ENCODE measurements at places on chromosomes 12 and 14.
A peak's percentile ranks its signal among the peaks of the same experiment; 100 is the strongest.

DNA sequence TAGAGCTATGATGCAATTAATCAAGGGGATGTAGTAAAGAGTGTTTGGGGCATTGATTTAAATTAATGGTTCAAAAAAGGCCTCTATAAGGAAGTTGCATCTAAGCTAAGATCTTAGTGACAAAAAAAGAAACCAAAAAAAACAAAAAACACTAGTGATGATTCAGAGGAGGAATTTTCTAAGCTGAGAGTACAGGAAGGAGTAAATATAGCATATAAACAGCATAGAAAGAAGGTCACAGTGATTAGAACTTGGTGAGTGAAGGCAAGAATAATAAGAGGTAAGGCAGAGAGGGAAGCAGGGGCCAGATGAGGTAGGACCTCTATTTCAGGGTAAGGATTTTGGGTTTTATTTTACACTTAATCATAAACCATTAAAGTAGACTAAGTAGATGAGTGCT is 48.0 kb upstream of the PDZRN4 start:
- no peaks in the 10 kb centered on the region for H3K27me3 ChIP-seq
- H3K36me3 ChIP-seq = no peaks in the 10 kb centered on the region
- no peak for DNase-seq
- H3K27ac ChIP-seq = peak overlapping the region; percentile 80
- no peak overlapping the region for H3K4me3 ChIP-seq

GRCh38 chr12:122691566-122691965 is 11.6 kb downstream of the HCAR2 start:
- no peaks in the 10 kb centered on the region for H3K4me1 ChIP-seq
- H3K27me3 ChIP-seq = no peaks in the 10 kb centered on the region
- no peak overlapping the region for H3K4me3 ChIP-seq
- no peaks in the 10 kb centered on the region for H3K36me3 ChIP-seq
- H3K27ac ChIP-seq = no peak overlapping the region
- DNase-seq = no peak

GRCh38 chr14:73221945-73222344 is 15.4 kb upstream of the PAPLN start:
- no peak for DNase-seq
- H3K27ac ChIP-seq = no peak overlapping the region
- H3K4me1 ChIP-seq = no peaks in the 10 kb centered on the region
- peaks cover 20% of the 10 kb centered on the region for H3K36me3 ChIP-seq

DNA sequence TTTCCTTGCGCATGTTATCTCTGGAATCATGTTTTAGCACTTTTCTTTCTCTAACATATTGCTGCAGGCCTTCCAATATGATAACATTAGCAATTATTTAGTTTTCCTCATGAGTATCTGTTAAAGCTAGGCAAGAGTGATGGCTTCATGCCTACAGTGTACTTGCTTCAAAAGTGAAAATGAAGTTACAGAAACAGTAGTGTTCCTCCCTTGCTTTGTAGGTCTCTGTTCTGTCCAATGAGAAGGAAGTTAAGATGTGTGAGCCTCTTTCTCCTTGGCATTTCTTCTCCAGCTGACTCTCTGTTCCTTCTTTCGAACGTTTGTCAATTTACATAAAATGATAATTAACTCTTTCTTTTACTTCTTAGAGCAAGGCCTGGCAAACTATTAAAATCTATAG is 22.2 kb downstream of the LRRIQ1 start:
- no peaks in the 10 kb centered on the region for H3K36me3 ChIP-seq
- H3K4me1 ChIP-seq = no peaks in the 10 kb centered on the region
- DNase-seq = no peak
- no peaks in the 10 kb centered on the region for H3K27me3 ChIP-seq

DNA sequence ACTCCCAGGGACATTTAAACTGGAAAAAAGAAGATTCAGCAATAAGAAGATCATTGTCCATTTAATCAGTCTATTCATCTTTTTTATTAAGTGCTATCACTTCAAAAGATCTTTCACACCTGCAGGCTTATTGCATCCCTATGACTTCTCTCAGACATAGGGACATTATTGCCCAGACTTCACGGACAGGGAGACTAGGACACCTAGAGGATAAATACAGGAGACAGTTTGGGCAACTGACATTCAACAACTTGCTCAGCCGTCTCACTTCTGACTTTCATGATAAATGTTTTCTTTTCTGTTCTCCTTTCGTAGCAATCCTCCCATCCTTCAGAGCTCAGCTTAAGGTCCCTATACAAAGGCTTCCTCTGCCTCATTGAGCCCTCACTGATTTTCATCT is 84.3 kb downstream of the TMEM30B start:
- no peaks in the 10 kb centered on the region for H3K4me1 ChIP-seq
- DNase-seq = no peak
- no peak overlapping the region for H3K4me3 ChIP-seq
- no peaks in the 10 kb centered on the region for H3K27me3 ChIP-seq
- H3K36me3 ChIP-seq = no peaks in the 10 kb centered on the region
- H3K27ac ChIP-seq = no peak overlapping the region

GRCh38 chr12:104906695-104907094 is 51.4 kb downstream of the SLC41A2 start:
- peaks cover 39% of the 10 kb centered on the region for H3K4me1 ChIP-seq
- DNase-seq = no peak
- no peak overlapping the region for H3K27ac ChIP-seq
- no peaks in the 10 kb centered on the region for H3K36me3 ChIP-seq
- no peaks in the 10 kb centered on the region for H3K27me3 ChIP-seq

DNA sequence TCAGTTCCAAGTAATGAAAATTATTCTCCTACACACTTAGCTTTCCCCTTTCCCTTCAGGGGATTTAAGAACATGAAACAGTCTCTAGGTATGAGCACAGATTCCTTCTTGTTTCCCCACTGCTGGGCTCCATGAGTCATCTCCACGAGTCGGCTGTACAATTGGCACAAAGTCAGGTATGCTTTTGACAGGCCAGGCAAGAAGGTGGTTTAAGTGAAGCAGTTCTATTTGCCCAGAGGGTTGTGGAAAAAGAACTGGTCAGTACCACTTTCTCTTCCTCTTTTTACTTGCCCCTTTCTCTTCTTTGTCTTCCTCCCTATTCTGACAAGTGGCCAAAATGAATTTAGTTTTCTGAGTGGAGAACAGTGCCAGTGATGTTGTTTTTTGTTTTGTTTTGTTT is 16.3 kb downstream of the DYNC1H1 start:
- H3K27ac ChIP-seq = peak overlapping the region; percentile 70
- H3K4me1 ChIP-seq = peaks cover 7% of the 10 kb centered on the region
- peak; percentile 80 for DNase-seq
- no peaks in the 10 kb centered on the region for H3K27me3 ChIP-seq

DNA sequence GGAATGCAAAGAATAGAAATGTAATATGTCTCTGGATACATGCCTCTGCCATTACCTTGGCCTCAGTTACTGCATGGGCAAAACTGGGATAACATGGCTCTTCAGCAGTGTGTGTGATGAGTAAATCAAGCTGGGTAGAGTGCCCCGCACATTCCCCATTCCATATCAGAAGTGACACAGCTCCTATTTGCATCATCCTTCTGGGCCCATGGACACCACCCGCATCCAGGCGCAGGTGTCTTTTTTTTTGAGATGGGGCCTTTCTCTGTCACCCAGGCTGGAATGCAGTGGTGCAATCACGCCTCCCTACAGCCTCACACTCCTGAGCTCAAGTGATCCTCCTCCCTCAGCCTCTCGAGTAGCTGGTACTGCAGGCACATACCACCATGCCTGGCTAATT is 31.6 kb downstream of the KRT76 start:
- H3K4me1 ChIP-seq = no peaks in the 10 kb centered on the region
- no peak overlapping the region for H3K27ac ChIP-seq

DNA sequence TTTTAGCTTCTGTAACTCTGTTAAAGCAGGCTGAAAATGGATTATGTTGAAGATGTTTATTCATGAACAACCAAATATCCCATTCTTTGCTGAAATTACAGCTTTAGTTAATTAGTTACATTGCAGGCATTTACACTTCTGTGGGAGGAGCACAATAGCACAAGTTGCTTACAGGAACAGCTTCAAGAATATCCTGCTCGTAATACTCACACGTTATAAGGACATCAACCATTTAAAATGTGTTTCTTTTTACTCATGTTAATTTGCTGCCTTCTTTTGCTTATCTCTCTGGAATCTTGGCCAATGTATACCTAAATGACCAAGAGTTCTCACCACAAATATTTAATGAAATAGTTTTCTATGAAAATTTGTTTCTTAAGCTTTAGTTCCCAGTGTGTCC is 305.2 kb upstream of the SYT1 start:
- no peaks in the 10 kb centered on the region for H3K36me3 ChIP-seq
- H3K27me3 ChIP-seq = no peaks in the 10 kb centered on the region
- H3K4me1 ChIP-seq = no peaks in the 10 kb centered on the region
- no peak for DNase-seq
- H3K4me3 ChIP-seq = no peak overlapping the region

- H3K27ac ChIP-seq = no peak overlapping the region
- H3K4me1 ChIP-seq = peaks cover 13% of the 10 kb centered on the region
- no peak for DNase-seq
- H3K4me3 ChIP-seq = no peak overlapping the region
- H3K27me3 ChIP-seq = no peaks in the 10 kb centered on the region
- H3K36me3 ChIP-seq = peaks cover 4% of the 10 kb centered on the region
Observed at GRCh38 chr14:95541346-95541745, 6.5 kb downstream of the GLRX5 start.

DNA sequence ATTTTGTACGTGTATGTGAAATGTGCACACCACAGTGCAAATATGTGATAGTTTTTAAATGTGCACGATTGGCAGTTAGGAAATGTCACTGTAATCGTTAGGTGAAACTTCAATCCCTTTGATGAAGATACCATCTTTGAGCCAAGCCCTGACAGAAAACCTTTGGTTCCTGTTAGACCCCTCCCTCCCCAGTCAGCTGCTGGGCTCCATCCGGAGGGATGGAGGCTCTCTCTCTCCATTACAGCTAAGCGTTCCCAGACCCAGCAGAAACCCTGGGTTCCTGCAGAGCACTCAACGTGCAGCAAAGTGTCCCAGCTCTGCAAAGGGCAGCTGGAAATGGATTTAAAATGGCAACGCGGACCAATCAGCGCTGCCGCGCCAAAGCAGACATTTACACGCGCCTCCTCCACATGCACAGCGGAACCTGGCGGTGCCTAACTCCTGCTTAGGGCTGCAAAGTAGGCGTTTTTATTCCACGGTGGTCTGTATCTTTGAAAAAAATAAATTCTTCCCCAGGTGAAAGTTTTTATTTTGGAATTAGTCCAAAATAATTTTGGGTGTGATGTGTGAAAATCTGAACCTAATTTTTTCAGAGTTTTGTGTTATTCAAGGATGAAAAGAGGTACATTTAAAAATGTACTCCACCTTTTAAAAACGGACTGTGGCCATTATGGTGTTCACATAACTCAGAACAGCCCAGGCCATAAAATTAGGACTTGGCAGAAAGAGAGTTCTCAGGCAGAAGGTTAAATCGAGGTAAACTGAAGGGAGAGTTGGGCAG is 1.4 kb upstream of the HMGA2 start:
- H3K4me1 ChIP-seq = peaks cover 26% of the 10 kb centered on the region
- H3K27ac ChIP-seq = no peak overlapping the region
- H3K4me3 ChIP-seq = peak overlapping the region; percentile 81
- H3K36me3 ChIP-seq = no peaks in the 10 kb centered on the region

- DNase-seq = no peak
- H3K4me3 ChIP-seq = no peak overlapping the region
- no peaks in the 10 kb centered on the region for H3K36me3 ChIP-seq
- H3K27ac ChIP-seq = no peak overlapping the region
- H3K27me3 ChIP-seq = no peaks in the 10 kb centered on the region
Observed at GRCh38 chr14:60848066-60848465, 113.5 kb downstream of the MNAT1 start.

DNA sequence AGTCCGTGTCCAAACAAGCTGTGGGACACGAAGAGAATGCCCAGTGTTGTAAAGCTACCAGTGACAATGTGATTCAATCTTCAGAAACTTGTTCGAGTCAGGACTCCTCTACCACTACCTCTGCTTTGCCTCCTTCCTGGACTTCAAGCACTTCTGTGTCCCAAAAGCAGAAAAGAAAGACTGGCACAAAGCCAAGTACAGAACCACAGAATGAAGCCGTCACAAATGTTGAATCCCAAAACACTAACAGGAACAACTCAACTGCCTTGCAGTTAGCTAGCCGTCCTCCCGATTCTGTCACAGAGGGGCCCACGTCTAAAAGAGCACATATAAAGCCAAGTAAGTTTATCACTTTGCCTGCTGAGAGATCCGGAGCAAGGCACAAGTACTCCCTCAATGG is 284.9 kb downstream of the LRFN5 start:
- no peaks in the 10 kb centered on the region for H3K4me1 ChIP-seq
- DNase-seq = no peak
- no peaks in the 10 kb centered on the region for H3K27me3 ChIP-seq
- no peaks in the 10 kb centered on the region for H3K36me3 ChIP-seq

- DNase-seq = no peak
- H3K36me3 ChIP-seq = no peaks in the 10 kb centered on the region
- no peak overlapping the region for H3K27ac ChIP-seq
- no peak overlapping the region for H3K4me3 ChIP-seq
Observed at GRCh38 chr14:54209511-54210250, 187.1 kb upstream of the CDKN3 start.

- no peak for DNase-seq
- H3K27ac ChIP-seq = no peak overlapping the region
- H3K4me3 ChIP-seq = no peak overlapping the region
- H3K36me3 ChIP-seq = no peaks in the 10 kb centered on the region
- no peaks in the 10 kb centered on the region for H3K4me1 ChIP-seq
Observed at GRCh38 chr12:47876440-47876960, 28.3 kb downstream of the VDR start.

DNA sequence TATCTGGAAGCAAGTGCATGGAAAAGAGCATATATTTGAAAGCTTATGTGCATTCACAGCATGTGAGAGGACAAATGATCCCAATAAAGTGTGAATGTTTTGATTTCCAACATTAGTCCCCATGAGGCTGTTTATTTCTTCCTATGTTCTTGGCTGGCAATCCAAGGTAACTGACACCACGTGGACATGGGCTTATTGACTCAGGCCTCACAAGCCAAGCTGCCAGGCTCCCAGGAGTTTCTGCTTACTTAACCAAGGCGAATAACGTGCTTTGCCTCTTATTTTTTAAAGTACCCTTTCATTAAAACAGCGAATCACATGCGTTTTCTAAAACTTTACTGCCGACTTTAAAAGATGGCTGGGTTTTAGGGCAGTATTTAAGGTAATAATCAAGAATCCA is 441.7 kb downstream of the FUT8 start:
- no peaks in the 10 kb centered on the region for H3K4me1 ChIP-seq
- H3K36me3 ChIP-seq = no peaks in the 10 kb centered on the region
- no peak for DNase-seq
- no peak overlapping the region for H3K27ac ChIP-seq
- H3K27me3 ChIP-seq = no peaks in the 10 kb centered on the region

DNA sequence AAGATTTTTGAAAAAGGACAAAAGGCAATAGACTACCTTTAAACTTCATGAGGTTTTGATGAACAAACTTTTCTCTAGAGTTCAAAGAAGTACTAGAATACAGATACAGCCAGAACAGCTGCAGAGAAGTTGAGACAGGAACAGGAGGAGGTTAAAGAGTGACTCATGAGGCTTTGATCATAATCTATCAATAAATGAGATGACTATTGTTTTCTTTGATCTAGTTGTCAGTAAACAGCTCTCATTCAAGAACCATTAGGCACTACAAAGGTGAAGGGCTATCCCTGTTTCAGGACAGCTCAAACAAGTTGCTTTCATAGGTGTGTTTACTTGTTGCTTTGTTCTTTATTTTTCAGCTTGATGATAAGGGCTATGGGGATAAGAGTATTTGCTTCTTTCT is 2.4 kb downstream of the WASHC3 start:
- H3K27me3 ChIP-seq = no peaks in the 10 kb centered on the region
- peaks cover 9% of the 10 kb centered on the region for H3K4me1 ChIP-seq
- H3K4me3 ChIP-seq = no peak overlapping the region
- H3K27ac ChIP-seq = no peak overlapping the region
- DNase-seq = no peak

- no peaks in the 10 kb centered on the region for H3K36me3 ChIP-seq
- no peaks in the 10 kb centered on the region for H3K27me3 ChIP-seq
- no peak for DNase-seq
Observed at GRCh38 chr14:70652871-70653270, 11.2 kb downstream of the TTC9 start.
